ENCODE measurements at places on chromosomes 2 and 18. TPM values are rescaled to one million over a fixed set of nuclear protein-coding genes. Genes with fewer than 3 reads are reported as not detected.

DNA sequence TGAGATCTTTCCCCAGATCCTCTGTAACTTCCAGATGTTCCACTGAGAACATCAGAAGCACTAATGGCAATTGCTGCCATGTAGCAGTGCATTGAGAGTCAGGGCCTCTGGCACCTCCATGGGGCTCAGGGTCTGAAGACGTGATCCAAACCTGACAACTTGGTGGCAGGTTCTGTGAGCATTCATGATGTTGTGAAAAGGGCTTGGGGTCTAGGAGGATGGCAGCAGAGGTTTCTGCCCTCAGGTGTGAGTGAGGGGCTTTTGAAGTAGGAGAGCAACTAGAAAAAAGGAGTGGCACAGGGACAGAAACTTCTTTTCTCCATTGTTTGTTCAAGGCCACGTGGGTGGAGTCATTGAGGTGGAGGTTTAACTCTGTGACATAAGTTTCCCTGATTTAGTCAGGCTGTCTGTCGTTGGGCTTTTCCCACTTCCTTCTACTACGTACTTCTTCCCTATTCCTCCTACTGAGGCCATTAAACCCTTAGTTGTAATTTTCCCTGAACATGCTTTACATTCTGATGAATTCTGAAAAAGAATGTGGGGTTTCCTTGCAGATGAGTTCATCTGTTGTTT, 13.1 kb downstream of the CFLAR start:
- DNase-seq: no peak

KLF7 gene
- 23.3 TPM for total RNA-seq

DNA sequence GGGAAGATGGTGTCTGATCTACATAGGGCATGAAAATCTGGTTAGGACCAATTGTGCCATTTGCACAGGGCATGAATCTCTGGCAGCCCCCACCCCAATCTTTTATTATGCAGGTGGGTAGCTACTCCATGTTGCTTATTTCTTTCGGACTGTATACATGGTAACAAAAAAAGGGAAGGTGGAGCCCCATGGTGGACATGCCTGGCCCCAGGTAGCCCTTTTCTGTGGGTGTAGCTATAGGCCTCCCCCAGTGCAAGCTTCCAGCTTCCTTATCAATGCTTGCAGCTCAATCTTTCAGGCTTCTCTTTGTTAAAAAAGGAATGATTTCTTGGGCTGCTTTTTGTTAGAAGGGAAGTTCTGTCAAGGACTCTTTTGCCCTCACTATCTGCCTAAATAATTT, 14.3 kb upstream of the UXS1 start:
- DNase-seq: no peak

SLC5A7 gene
- 0.15 TPM for total RNA-seq

DNA sequence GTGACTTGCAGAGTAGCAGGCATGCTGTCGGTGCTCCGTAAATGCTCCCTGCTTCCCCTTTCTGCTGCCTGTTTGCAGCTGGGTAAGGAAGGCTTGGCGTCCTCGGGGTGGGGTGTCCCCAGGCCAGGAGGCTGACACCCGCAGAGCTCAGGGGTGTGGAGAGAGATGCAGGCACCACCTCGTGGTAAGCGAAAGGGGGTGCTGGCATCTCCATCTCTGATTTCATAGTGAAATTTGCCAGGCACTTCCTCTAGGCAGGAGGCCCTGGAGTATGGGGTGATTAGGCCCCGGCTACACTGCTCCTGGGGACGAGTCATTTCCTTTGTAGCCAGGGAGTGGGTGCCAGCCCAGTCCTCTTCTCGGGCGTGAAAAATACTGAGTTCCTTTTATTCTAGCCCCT, 160.4 kb downstream of the KLHL29 start:
- no peak for DNase-seq

DNA sequence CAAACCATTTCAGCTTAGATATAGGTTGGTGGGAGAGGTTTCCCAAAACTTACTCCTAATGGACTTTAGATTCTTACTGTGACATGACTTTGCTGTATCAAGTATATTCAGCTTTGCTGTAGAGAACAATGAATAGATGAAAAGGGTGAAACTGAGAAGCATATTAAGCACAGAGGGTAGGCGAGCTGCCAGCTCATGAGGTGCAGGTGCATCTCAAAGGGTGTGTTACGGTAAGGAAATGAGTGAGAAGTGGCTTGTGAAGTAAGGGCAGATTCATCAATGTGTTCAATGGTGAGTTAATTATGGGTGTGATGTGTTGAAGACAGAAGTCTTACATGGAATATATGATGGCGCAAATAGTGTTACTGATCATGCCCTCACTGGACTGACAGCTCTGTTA, 49.3 kb downstream of the CD8B2 start:
- no peak for DNase-seq

DNA sequence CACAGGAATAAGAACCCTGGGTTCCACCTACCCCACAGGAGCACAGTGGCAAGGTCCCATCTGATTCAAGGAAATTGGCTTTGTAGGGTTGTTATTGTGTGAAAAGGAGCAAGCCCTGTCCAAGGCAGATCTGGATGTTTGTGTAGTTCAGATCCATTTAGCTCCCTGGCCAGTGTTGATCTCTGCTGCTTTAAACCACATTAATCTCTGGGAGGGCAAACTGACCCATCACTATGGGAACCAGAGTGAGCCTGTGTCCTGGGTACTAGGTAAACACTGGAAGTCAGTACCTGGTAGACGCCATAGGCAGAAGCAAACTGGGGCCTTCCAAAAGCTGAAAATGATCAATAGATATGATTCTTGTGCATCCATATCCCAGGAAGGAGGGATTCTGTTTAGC, 271.5 kb upstream of the EPAS1 start:
- no peak for DNase-seq

SPATA3 gene
- total RNA-seq: not detected

GKN2 gene
- not detected for total RNA-seq

- DNase-seq: no peak
These were observed 44.4 kb downstream of the PTPN2 start for GRCh38 chr18:12839526-12840196.

GRCh38 chr18:36829362-36830157, 633 bp downstream of the KIAA1328 start:
- DNase-seq: no peak

DNA sequence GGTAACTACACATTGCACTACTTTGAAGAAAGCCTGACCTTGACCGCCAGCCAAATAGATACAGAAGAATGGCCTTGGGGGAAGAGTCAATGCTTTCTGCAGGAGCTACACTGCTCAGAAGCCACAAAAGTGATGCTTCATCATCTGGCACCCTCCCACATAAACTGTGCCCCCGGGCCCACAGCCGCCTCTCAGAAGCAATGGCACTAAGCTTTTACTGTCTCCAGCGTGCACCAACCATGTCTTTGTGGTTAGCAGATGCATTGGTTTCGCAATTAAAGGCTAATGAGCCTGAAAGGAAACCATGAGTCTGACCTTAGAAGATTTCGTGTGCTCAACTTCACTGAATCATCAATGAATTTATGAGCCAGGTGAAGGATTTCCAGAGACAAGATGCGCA, 209.4 kb upstream of the TRIB2 start:
- DNase-seq: no peak

GRCh38 chr2:38496927-38497669, 105.6 kb downstream of the HNRNPLL start:
- no peak for DNase-seq

GRCh38 chr2:121286506-121286905, 1.5 kb upstream of the TFCP2L1 start:
- DNase-seq: no peak

TRAPPC8 gene
- total RNA-seq: 49.9 TPM

GRCh38 chr2:37357069-37357468, 12.6 kb downstream of the QPCT start:
- no peak for DNase-seq

DPYSL5 gene
- 16.3 TPM for total RNA-seq

LOXHD1 gene
- not detected for total RNA-seq

DNER gene
- 14.6 TPM for total RNA-seq

RESP18 gene
- not detected for total RNA-seq

DNA sequence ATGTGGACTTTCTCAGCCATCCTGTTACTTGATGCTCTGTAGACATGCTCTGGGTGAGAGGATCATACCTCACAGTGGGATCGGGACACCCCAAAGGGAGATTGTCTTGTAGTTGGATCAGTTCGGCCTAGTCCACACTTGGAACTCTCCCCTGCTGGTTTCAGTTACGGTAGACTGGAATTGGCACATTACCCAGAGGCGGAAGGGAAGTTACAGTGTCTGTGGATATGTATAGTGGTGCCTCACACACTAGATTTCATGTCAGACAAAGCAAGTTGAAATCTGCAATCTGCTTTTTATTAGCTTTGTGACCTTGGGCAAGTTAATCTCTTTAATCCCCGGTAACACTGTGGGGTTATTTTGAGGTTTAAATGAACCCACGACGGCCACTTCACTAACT, 16.2 kb upstream of the CTAGE1 start:
- DNase-seq: no peak

DNA sequence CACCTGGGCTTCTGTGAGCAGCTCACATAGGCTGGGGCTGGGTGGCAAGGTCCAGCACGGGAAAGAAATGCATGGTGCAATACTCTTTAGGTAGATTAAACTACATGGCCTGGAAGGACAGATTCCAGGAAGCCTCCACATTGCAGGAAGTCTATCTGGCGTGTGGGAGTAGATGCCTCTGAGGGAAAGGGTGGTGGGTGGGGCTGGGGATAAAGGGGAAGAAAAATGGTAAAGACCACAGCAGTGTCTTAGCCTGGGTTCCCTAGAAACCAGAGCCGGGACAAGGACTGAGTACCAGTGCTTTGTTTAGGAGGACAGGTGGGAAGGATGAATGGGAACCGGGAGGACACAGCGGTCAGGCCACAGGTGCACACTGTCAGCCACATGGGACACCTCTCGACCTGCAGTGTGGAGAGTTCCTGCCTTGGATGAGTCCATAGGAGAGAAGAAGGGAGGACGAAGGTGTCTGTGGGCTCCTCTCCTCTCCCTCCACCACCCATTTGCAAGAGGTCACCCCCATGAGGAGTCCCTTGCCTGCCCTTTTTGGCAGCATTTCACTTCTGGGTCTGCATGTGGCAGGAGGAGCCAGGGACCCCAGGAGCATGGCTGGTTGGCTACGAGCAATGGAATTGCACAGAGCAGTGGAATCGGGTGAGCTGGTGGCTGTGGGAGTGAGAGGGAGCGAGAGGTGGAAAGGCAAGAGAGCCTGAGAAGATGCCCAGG, 91.5 kb upstream of the HS6ST1 start:
- DNase-seq: no peak

RNF144A gene
- total RNA-seq: 15.1 TPM

MYCN gene
- total RNA-seq: 142 TPM

DNA sequence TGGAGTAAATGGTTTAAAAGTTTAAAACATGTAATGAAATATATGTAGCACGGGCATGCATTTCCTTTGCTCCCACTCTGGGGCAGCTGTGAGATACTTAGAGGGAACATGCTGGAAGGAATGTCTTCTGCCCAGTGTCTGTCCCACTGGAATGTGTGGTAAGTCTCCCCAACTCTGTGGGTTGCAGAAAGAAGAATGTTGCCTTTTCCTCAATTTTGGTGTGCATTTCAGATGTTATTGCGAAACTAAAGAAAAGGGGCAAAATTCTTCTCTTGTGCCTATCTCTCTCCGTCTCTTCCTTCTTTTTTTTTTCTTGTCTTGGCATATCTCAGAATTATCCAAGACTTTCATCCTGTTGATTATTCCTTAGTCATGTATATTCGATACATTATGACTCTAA, 201.1 kb downstream of the SH3RF3 start:
- DNase-seq: no peak

DNA sequence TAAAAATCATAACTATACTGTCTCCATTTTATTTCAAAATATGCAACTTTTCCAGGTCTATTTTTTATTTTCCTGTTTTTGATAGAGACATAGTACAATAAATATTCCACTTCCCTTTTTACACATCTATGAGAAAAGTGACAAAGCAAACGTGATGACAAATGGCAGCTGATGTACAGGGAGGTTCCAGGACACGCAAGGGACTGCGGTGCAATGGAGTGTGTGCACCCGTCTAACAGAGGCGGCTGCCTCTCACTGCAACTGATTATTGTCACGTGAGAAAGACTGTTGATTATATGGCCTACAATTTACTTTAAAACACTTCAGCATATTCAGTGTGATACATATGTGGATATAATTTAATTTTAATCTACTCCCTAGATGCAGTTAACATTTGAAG, 142.6 kb downstream of the LRRC30 start:
- no peak for DNase-seq

GRCh38 chr2:56534321-56534720, 350.5 kb downstream of the CCDC85A start:
- no peak for DNase-seq

DNA sequence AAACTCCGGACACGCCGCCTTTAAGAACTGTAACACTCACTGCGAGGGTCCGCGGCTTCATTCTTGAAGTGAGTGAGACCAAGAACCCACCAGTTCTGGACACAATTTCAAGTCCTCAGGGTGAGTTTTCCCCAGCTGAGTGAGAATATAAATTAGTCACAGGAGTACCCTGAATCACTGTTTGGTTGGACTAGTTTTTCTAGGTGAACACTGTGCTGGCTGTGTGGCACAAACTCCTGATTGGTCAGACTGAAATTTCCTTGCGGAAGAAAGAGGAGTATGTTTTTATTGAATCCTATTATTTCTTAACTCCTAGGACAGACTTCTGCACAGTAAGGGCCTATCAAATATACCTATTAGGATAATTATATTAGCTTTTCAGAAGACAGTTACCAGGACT, 288.1 kb upstream of the UBE2E3 start:
- no peak for DNase-seq

- no peak for DNase-seq
These were observed 970.6 kb upstream of the ACVR2A start for GRCh38 chr2:146874260-146874658.

DNA sequence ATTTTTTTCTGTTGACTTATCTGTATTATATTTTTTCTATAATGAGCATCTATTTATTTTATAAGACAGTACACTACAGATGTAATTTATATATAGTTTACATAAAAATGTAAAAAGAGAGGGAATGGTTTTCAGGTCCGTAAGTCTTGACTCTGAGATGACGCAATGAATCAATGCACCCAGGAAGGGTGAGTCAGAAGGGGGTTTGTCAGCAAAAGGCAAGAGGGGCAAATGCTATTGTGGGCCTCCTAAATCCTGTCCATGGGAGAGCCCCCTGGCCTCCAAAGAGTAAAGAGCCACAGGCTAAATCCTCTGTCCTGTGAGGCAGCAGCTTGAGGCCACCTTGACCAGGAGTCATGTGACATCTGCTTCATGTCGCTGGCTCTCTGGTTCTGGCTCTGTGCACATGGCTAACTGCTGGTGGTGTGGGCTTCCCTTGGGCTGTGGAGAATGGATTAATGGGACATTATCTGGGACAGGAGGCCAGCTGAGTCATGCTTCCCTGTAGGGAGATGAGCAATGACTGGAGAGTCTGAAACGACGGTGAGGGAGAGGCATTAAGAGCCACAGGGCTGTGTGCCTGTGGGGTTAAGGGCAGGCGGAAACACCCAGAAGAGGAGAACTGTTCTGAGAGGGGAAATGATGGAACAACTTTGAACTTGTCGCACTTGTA, 22.8 kb upstream of the ASB18 start:
- no peak for DNase-seq

SERPINB10 gene
- total RNA-seq: not detected

- no peak for DNase-seq
These were observed 123.9 kb upstream of the MGAT5 start for GRCh38 chr2:134129900-134130537.

PLB1 gene
- total RNA-seq: 0.20 TPM
